ENCODE measurements at places on chromosomes 1 and 21.

- no peak for DNase-seq
Observed at GRCh38 chr1:198228925-198229324, 72.1 kb downstream of the NEK7 start.

- no peak for DNase-seq
Observed at GRCh38 chr1:80846966-80847365, 953.8 kb upstream of the ADGRL2 start.

GRCh38 chr1:113369040-113369439, 21.3 kb upstream of the MAGI3 start:
- DNase-seq, result no peak

GRCh38 chr1:244735404-244735803, 82.5 kb downstream of the DESI2 start:
- DNase-seq, result no peak

GRCh38 chr1:154813846-154814505, 56.1 kb downstream of the KCNN3 start:
- no peak for DNase-seq

GRCh38 chr1:98478121-98478520, 183.4 kb upstream of the SNX7 start:
- no peak for DNase-seq

DNA sequence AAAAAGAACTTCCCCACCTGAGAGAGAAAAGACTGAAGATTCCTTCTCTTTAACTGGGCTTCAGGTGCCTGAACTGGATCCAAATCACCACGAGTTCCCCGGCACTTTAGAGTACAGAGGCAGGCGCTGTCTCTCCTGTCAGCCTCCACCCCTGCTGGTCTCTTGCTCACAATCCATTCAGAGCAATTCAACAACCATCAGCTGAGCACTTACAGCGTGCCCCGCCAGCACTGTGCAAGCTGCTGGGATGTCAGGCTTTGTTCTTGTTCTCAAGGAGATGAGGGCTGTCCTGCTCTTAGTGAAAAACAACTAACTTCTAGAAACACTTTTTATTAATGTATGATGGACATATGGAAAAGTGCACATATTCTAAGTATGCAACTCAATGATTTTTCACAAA, 68.7 kb upstream of the VAMP3 start:
- no peak for DNase-seq

Measured in stimulated activated CD4-positive, alpha-beta T cell treated with anti-CD3 and anti-CD28 coated beads, Interleukin-1b, Interleukin-23, amount 100 ng/mL, for 1 hour (primary cell).